T-helper 17 cell (primary cell): ENCODE measurements at places on chromosomes 13 and 19.

GRCh38 chr13:27188239-27188638 is 16.6 kb upstream of the USP12 start:
- no peak for DNase-seq

- DNase-seq = no peak
These were observed 34.3 kb upstream of the IL17D start for GRCh38 chr13:20669162-20669561.

GRCh38 chr19:19490214-19490968 is 25.0 kb downstream of the TSSK6 start:
- DNase-seq = peak; percentile 64

DNA sequence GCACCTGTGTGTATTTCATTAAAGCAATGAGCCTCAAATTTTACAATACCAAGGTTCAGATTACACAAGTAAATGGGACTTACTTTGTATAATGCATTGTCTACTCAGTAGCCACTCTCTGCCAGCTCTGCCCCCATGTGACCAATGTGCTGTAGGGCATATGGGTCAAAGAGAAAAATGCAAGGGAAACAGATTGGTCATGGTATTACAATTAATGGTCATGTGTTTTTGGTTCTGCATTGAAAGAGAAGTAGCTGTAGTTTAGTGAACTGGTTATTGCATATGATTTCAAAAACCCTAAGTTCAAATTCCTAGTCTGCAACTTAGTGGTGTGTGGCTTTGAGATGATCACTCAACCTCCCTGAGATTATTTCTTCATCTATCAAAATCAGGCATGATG is 545.4 kb downstream of the SUCLA2 start:
- no peak for DNase-seq

- no peak for DNase-seq
These were observed 19.2 kb downstream of the SBNO2 start for GRCh38 chr19:1154731-1155351.

- DNase-seq = no peak
These were observed 18.7 kb upstream of the SLAIN1 start for GRCh38 chr13:77678691-77679235.

DNA sequence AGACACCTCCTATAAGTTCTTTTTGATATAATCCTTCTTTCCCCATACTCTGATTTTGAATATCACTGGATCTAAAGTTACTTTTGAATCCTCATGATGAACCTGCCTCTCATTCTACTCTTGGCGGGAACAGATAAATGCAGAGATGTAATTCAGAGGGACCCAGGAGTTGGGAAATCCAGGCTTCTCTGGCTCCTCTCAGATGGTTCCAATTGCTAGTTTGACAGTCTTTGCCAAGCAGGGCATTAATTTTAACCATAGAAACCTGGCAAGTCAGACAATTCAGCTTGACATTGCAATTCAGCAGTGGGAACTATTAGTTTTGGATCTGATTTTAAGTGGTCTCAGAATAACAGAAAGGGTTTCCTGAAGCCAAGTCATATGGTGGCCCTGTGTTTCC is 67.3 kb upstream of the KLF12 start:
- DNase-seq = no peak

GRCh38 chr13:41609828-41610227 is 152.5 kb downstream of the RGCC start:
- DNase-seq = no peak

- peak; percentile 43 for DNase-seq
These were observed 54.7 kb downstream of the ZNF787 start for GRCh38 chr19:56066152-56067023.

DNA sequence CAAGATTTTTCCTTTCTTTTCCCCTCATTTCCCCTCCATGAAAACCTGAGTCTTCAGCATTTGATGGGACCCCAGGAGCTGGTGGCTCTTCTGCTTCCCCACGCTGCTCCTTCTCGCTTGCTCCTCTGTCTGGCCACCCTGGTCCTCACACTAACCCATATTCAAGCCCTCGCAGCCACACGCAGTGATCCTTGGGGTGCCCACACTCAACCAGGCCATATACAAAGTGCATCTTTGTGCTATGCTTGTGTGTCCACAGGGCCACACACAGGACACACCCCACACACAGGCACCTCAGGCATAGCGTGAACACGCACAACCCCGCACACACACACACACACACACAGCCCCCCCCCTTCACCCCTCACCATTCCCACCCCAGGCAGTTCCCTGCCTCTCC is 132.1 kb downstream of the URI1 start:
- DNase-seq = no peak

GRCh38 chr19:15539638-15540037 is 31.3 kb downstream of the CYP4F22 start:
- DNase-seq = no peak

DNA sequence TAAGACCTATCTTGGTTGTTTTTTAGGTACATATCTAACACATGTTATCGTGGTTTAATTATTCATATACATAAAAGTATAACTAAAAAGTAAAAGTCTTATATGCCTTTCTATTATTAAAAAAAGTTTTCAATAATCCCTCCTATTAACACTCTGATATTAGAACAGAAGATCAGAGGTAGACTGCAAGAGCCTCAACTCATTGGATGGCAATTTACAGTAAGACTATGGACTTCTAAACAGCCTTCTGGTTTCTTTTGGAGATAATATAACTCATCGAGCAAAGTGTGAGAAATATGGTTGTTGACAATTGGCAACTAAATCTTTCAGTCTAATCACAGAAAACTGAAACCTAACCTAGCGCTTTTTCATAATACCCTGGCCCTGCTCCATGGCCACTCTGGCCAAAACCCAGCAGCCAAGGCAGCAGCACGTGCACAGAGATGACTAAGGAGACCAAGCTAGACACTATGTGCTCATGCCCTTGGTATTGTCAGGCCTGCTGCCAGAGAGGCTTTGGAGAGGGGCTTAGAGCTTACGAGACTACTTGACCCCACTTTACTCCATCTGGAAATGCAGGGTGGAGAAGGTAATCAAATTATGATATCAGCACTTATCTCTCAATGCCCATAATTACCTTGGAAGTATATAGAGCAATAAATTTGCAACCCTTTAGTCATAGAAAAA is 40.6 kb upstream of the EEF1AKMT1 start:
- DNase-seq = no peak

DNA sequence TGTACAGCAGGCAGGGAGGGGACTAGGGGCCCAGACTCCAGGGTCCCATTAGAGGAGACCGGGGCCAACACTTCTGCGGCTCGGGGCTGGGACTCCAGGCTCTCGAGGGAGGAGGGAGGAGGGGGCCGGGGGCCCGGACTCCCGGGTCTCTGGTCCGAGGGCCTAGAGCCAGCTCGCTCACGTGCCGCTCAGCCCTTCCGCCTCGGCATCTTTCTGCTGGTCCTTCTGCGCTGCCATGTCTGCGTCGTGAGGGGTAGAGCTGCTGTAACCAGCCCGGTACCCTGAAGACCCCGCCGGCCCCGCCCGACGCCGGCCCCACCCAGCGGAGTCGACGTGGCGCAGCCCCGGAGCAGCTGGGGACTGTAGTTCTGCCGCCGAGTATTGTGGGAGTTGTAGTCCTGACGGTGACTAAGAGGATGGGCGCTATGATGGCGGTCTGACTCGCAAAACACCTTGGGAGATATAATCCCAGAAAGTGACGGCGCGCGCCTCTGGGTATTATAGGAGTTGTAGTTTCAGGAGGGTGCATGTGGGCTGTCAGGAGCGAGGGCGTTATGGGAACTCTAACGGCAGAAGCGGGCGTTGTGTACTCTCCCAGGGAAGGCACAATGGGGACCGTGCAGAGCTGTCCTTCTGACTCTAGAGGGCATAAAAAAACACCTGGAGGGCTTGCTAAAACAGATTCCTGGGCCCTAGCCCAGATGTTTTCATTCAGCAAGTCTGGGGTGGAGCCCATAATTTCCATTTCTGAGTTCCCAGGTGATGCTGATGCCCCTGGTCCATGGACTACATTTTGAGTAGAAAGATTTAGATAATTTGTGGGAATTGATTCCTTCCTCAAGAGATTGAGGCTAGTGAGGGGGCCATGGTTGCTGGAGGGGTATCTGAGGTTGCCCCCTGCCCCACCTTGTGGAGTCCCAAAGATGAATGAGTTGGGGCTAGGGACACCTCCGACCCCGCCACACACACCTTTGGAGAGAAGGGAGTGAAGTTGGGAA is at the start of gene RABAC1:
Gene RABAC1 (minus strand): TSS at position 266 of the 998 bp plus-strand sequence. CDS start 29 bp downstream, at position 237.
- peak; percentile 78 for DNase-seq

- DNase-seq = no peak
These were observed 1003.7 kb downstream of the SLITRK1 start for GRCh38 chr13:82878536-82878935.

DNA sequence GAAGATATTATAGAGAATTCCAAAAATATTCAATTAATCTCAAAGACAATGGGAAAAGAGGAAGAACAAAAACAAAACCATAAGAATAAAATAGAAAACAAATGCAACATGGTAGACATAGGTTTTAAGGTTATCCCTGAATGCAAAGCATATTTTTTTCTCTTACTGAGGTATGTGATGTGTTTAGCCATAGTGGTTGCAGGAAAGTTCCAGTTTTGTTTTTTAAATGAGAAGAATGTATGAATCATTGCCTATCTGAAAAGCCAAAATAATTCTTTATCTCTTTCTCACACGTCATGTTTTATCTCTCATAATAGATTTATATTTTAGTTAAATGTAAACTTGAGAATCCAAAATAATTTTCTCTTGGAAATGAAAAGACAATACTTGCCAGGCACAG is 2591.7 kb upstream of the PCDH20 start:
- no peak for DNase-seq

DNA sequence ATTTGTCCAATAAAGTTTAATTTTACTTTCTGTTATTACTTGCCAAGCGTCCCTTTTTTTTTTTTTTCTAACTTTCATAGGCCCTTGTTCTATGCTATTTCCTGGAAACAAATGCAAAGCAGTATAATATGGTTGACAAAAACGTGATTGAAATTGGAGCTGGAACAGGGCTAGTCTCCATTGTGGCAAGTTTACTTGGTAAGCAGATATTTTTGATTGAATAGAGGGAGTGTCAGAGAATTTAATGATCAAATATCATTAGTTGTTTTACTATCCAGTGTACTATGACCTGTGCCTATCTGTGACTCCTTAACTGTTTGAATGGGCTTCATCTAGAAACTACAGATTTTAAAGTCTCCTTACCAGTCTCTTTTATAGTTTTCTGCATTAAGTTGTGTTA is 46.7 kb downstream of the ERCC5 start:
- DNase-seq = no peak

- DNase-seq = no peak
These were observed 4.1 kb downstream of the DAZAP1 start for GRCh38 chr19:1411255-1412191.

DNA sequence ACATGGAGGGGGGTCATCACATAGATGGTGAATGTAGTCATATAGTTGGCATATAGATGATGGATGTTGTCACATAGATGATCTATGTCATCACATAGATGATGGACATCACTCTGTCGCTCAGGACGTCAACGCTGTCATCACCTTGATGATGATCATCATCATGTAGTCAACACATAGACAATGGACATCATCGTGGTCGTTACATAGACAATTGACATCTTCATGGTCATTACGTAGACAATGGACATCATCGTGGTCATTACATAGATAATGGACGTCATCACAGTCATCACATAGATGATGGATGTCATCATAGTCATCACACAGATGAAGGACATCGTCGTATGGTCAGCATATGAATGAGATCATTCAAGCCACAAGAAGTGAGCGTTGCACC is 28.6 kb upstream of the SLC15A1 start:
- no peak for DNase-seq

DNA sequence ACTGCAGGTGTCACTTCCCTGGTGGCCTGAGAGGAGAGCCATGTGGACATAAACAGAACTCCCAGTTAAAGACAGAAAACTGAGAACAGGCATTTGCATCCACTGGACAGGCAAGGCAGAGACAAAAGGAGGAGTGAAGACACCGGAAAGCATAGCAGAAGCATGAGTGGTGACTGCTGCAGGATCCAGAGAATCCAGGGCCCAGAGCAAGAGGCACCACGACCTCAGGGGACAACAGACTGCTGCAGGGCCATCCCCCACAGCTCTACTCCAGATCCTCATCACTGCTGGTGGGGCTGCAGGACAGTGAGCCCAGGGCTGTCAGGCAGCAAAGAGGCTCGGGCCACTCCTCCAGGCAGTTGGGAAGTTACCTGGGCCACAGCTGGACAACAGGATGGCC is 14.5 kb upstream of the ISYNA1 start:
- no peak for DNase-seq

GRCh38 chr19:10238172-10238783 is 7.1 kb upstream of the S1PR2 start:
- no peak for DNase-seq

DNA sequence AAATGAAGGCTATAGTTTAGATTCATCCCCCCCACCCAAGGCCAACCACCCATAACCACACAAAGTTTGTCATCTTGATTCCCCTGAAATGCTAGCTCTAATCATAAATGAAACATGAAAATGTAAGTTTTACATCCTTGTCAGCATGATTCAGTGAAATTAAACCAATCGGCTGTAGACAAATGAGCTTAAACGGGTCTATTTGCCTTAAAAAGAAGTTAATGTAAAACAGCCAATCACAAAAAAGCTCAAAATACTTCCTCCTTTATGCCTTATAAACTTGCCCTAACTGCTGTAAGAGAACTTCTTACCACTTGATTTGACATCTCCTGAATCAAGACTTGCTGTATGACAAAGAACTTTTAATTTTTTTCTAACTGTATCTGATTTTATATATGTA is 34.5 kb upstream of the MRI1 start:
- no peak for DNase-seq

- no peak for DNase-seq
These were observed 71.6 kb upstream of the TEX29 start for GRCh38 chr13:111248822-111249221.

DNA sequence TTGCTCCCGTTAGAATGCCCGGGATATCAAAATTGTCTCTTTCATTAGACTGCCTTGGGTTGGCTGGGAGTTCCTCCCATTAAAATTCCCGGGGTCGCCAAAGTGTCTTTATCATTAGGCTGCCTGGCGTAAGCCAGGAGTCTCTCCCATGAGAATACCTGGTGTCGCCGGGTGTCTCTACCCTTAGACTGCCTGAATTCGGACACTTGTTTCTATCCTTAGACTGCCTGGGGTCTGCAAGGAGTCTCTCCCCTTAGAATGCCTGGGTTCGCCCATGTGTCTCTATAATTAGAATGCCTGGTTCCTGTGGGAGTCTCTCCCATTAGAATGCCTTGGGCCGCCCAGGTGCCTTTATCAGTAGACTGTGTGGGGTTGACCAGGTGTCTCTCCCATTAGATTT is 1538.2 kb downstream of the UQCRFS1 start:
- DNase-seq = no peak

DNA sequence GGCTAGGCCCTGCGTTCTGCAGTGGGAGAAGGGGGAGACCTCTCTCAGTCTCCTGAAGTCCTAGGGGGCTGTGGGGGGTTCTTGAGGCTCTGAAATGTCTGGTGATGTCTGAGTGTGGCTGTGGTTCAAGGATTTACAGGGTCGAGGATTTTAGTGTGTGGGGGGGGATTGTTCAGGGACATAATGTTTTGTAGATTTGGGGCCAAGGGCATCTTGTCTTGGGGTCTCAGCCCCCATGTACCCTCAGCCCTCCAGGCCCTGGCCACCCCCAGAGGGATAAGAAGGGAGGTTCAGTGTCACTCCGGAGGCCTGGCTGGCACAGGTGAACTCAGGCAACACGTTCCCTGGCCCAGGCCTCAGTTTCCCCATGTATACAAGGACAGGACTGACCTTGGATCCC is 2.4 kb upstream of the APC2 start:
- DNase-seq = no peak
